AG09309 (cell line): ENCODE measurements at places on chromosomes 7 and 10.

DNA sequence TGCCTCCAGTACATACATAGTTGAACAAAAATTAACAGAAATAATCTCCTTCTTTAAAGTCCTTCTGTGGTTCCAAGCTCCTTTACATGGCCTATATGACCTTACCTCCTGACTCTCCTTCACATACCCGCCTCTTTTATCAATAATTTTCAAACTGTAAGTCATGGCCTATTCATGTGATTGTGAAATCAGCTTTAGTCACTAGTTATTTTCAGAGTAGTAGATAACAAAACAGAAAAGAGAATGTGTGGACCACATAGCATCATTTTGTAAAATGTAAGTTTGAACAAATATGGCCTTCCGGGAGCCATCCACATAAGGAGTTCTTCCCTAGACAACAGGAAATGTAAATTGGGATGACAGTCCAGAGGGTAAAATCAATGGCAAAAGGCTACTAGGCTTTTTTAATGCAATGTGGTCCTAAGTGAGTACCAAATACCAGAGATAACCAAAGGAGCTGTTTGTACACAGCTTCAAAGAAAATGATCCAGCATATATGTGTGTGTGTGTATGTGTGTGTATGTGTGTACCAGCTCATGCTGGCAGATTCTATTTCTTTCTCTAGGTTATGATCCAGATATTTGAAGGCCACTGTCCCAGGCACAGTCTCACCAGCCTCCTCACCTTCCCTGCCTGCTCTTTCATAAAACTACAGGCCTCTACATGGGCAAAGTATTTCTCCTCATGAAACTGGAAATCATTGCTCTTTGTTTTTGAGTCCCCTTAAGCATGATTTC is 12.3 kb upstream of the FAM133B start:
- DNase-seq = no peak

DNA sequence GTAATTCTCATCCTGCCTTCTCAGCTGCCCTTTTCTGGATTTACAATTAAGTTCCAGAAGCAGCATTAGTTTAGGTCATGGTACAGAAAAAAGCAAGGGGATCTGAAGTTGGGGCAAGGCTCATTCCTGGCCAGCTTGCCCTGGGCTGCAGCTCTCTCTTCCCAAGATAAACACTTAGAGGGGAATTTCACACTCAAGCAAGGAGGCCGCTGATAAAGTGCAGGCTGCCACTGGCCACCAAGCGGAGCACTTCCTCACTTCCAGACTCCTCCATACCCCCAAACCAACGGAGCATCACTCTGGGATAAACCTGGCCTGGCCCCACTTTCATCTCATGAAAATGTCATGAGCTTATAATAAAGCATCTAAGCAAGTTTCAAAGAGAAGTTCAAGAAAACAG is 445.5 kb upstream of the MKI67 start:
- DNase-seq = no peak

GRCh38 chr7:102132209-102132752 is 154.4 kb upstream of the SH2B2 start:
- no peak for DNase-seq

GRCh38 chr10:112526906-112527305 is 79.9 kb downstream of the VTI1A start:
- DNase-seq = no peak

DNA sequence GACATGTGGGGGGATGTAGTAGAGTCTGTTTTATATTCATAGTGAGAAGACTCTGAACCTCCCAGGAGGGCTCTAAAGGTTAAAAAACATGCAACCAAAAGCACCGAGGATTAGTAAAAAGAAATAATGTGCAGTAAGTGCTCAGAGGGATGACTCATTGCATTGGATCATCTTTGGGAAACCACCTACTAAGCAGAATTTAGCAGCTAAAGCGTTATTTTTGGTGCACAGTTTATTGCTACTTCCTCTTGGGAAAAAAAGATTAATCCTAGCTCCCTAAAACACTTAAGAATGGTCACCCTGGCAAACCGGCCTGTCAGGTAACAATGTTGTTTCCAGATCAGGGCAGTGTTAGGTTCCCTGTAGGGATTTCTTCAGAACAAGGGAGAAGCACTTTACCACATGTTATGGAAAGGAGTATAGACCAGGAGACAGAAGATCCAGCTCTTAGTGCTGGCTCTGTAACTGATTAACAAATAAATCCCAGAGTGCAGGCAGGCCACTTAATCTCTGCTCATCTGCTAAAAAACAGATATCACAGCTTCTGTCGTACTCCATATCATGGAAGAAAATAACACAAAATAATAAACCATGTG is 44.8 kb upstream of the FAM133B start:
- no peak for DNase-seq

GRCh38 chr10:86113983-86114382 is 252.6 kb downstream of the GRID1 start:
- no peak for DNase-seq

- DNase-seq = no peak
Measured at GRCh38 chr10:32059472-32059871, 3.2 kb upstream of the KIF5B start.

DNA sequence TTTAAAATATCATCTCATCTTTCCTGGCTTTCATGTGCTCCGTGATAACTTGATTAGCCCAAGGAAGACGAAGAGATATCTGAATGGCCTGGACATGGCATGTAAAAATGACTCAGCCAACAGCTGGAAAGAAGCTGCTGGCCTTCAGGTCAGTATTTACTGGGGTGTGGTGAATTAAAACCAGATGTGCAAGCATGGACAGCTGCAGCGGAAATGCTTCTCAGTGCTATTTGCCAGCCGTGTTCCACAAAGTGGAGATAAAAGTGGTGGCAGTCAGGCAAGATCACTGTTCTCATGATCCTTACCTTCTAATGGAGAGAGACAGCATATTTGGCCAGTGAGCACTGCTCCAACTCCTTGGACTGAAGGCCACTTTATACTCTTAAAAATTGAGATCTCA is 203.1 kb upstream of the VSTM2A start:
- no peak for DNase-seq

DNA sequence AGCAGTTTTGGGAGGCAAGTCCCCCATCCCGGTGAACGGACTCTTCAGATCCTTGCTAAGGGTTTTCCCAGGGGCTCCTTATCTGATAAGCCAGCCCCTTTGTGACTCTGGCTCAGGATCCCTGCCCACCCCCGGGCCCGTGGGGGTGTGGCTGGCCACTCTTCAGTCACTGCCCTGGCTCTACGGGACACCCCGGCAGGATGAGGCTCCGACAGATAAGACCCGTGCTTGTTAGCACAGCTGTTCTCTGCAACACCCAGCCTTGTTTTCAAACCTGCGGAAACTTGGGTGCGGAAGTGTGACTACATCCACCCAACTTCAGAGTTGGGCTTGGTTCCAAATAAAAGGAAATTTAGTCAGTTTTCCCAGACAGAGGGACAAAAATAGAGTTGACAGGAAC is 66.7 kb upstream of the PODXL start:
- no peak for DNase-seq

DNA sequence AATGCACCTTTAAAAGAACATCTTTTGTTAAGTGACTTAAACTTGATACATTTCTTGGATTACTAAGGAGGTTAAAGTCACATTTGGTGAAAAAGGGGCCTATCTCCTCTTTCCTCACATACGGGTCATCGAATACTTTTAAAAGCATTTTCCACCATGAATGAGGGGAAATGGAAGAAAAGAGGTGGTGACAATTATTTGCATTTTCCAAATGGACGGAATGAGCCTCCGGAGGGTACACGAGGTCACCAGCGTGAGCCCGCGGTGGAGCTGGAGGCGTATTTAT is 1.0 kb upstream of the BMPR1A start:
- DNase-seq = no peak

GRCh38 chr7:1123715-1124114 is 35.8 kb downstream of the GPER1 start:
- peak; percentile 66 for DNase-seq

DNA sequence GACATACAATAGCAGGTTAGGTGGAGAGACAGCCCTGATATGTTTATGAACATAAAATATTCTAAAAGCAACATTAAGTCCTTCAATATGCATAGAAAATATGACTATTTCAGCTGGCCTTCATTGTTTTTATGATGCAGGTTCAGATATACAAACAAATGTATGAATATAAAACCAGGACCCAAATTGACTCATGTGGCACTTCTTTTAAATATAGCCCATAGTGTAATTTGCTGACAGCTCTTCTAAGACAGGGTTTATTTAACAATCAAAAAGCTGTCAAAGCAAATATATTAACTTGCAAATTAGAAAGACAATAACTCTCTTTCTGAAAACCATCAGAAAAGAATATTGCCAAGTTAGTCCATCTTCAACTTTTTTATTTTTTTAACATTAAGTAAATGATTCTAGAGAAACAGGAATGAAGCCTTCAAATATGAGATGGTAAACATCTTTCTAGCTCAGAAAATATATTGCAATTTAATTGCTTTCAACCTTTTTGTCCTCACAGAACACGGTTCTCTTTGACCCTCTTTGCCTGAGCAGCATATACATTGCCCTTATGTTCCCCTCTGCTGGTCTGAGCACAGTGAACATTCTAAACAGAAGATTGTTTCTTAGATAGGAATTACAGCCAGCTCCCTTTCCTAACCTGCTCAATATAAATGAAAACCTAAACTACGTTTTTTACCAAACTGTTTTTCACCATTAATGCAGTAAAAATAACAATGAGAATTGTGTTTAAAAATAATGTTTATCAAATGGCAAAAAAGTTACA is 82.8 kb downstream of the CACNA2D1 start:
- DNase-seq = no peak

GRCh38 chr7:146115851-146116520 is 615 bp upstream of the CNTNAP2 start:
- DNase-seq = no peak

DNA sequence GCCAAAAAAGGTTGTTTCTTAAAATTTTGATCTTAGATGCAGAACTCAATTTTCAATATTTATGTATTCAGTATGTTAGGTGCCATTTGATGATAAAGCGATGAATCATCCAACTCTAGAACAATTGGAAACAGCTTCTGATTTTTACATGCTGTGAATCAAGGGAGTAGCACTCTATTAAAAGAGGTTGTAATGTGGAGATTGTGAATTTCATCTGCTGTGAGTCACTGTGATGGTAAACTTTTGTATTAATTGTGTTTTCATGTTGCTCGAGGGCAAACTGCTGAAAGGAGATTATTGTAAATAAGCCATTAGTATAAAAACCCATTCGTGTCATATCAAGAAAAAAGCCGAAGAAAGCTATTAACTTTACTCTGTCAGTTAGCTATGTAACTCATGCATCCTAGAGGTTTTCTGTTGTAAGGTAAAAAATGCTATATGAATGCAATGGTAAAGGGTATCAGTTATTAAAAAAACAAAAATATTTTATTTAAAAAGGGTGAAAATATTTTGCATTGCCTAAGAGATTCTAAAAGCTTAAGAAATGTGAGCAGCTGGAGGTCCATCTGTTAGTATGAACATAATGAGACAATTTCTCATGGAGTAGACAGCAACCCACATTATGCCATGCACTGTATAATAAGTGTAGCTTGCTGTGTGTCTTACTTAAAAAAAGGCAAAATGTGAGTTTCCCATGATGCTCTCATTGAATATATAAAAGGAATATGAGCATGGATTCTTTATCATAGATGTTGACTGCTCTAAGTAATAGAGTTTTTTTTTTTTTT is 511.0 kb upstream of the PCDH15 start:
- no peak for DNase-seq

DNA sequence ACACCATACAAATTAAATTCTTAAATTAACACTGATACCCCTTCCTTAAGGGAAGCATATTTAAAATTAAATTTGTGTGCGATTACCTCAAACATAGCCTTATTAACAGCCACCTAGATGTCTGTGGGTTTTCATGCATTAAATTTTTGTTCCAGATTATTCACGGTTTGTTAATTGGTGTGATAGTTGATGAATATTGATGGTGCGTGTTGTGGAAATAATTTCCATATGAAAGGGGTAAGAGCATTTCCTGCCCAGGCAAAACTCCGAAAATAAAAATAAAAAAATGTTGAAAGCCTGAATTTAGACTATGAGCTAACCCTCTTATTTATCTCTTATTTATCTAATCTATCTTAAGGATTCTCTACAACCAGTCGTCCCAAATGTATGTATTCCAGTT is 679.3 kb upstream of the CELF2 start:
- DNase-seq = no peak

DNA sequence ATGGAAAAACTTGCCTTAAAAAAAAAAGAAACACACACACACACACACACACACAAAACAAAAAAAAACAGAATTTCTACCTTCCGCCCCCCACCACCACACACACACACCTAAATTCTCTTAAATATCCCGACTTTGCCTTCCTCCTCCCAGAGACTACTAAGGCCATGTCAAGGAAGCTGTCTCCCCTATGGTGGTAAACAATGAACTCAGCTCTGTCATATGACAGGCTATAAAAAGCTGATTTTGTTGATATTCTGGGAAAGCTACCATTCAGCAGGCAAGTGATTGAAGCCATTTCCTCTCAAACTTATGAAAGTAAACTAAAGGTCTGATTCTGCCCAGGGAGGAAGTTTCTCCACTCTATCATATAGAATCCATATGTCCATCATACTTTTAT is 471.0 kb downstream of the GFRA1 start:
- DNase-seq = no peak

- peak; percentile 65 for DNase-seq
Measured at GRCh38 chr7:116776610-116777289, 85.6 kb upstream of the CAPZA2 start.

DNA sequence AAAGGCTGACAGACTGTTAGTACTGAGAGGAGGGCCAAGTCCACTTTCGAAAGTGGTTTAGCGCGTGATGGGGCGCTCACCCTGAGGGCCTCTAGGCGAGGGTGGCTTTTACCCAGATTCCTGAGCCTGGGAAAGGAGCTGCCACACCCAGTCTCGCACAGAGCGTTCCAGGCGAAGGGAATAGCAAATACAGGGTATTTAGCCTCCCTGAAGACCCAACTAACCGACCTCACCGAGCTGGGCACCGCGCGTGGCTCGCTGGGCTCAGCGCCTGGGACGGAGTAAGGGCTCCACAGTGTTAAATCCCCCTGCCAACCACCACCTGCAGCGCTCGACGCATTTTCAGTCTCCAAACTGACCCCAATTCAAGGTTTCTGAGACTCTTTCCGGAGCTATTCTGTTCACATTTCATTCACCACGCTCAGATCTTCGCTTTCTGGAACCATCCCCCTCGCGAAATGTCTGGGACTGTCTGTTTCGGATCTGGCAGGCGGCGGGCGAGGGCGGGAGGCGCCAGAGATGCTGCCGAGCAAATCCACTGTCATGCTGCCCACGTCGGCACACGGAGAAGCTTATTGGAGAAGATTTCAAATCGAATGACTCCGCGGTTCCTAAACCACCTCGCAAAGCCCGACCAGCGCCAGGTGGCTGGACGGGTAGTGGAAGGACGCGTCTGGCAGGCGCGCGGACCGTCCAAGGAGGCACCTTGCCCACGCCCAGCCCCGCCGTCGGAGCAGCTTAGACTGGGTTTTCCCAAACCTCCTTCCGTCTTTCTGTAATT is 1.4 kb upstream of the OSBPL3 start:
- DNase-seq = no peak

- DNase-seq = no peak
Measured at GRCh38 chr7:77427996-77428603, 12.0 kb upstream of the GSAP start.

GRCh38 chr7:132901241-132901640 is 180.6 kb downstream of the CHCHD3 start:
- no peak for DNase-seq

GRCh38 chr7:36623247-36623646 is 101.0 kb downstream of the AOAH start:
- no peak for DNase-seq
